T-cell (primary cell): ENCODE measurements at places on chromosomes 11 and 22.
A peak's percentile ranks its signal among the peaks of the same experiment; 100 is the strongest.

GRCh38 chr11:9643751-9644150 lies 20.1 kb upstream of the SWAP70 start:
- no peak for DNase-seq

DNA sequence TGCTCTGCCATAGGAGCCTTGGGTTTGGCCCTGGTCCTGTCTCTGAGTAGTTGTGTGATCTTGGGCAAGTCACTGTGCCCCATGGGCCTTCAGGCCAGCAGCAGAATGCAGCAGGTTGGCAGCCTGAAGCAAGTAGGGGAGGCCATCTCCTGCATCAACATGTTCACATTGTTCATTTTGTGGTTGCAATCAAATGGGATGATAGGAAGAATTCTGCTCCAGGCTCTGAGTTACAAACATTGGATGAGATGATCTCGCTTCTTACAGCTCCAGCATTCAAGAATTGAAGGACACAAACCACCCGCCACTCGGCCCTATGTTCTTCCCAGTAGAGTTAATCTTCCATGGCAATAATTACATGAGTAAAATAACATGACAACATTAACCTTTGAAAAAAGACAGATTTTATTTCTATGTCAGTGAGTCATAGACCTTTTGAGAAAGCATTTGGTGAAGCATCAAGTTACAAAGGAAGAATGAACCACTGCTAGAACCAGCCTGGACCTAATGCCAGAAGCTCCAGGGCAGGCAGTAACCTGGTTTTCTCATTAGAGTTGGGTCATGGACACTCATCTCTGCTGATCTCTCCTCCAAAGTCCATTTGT lies 308.3 kb upstream of the NCAM1 start:
- no peak for DNase-seq

GRCh38 chr11:77082838-77083565 lies 16.2 kb downstream of the CAPN5 start:
- DNase-seq, result peak; percentile 49

DNA sequence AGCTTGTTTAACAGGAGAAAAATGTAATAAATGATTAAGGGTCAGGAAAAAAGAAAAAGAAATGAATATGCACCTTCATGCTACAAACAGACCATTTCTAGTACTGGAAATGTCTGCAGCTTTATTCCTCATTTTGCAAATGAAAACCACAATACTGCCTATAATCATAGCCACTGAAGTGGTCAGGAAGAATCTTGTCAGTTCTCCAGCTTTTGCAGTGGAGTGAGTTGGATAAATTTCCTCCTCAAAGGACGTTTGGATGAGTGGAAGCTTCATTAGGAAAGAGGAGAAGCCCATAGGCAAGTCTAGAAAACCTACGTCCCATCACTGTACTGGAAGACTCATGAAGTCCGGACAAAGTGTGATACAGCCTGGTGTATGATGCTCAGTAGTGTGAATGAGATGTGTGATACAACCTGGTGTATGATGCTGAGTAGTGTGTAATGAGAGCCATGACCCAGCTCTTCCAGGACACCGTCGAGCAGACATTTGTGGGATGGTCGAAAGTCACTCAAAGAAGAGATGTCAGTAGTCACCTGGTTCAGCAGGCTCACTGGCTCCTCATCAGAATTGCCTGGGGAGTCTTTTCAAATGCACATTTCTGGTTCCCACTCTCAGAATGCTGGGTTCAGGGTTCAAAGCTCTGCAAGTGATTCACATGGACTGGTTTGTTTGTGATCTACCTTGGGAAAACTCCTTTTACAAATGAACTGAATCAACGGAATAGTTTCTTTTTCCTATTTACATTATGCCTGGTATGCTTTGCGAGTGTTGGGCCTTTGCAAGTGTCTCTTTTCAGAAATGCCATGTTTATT lies 101.3 kb downstream of the PDHX start:
- no peak for DNase-seq

DNA sequence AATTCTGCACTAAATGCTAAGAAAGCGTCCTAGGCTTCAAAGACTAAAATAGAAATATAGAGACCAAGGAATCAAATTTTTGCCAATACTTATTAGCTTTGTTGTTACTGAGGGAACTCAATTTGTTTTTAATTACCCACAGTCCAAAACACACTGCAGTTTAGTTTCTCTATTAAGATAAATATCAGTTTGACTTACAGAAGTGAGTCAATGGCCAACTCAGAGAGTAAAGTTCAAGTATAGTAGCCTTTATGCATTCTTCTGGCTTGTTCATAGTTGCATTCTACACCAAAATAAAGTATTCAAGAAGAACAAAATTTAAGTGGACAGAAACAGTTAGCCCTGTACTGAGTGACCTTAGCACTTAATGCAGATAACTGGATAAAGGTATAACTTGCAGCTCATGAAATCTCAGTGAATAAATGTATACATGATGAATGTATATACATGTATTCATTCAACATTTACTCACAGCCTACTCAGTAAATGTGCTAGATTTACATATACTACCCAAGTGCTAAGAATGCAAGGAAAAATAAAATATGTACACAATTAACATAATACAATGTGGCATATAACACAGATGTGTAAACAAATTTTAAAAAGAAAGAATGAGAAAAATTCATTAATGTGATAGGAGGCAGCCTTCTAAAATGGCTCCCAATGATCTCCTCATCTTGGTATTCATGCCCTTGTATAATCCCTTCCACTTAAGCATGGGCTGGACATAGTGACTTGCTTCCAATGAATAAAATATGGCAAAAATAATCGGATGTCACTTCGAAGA lies 9.7 kb upstream of the RNF141 start:
- DNase-seq, result no peak

GRCh38 chr11:64223001-64223651 lies 2.9 kb downstream of the TRPT1 start:
- no peak for DNase-seq

GRCh38 chr11:58772329-58773285 lies 40.9 kb upstream of the GLYAT start:
- DNase-seq, result no peak

GRCh38 chr11:109416601-109417000 lies 5.4 kb upstream of the C11orf87 start:
- DNase-seq, result no peak

- no peak for DNase-seq
Observed at GRCh38 chr11:69496631-69497220, 15.3 kb downstream of the LINC01488 start.

DNA sequence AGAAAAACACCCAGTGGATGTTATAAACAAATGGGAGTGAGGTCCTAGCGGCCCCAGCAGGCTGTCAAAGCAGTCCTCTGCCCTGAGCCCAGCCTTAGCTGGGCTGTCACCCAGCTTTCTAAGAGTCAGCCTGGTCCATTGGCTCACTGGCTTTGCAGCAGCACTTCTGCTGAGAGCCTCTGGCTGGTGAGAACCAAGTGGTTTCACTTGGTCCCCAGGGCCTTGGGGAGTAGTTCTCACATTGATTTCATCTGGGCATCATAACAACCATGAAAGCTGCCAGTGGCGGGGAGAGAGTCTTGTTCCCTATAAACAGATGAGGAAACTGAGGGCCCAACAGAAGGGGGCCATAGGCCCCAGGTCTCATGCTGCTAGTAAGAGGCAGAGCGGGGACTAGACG lies 11.4 kb downstream of the SEC14L6 start:
- no peak for DNase-seq

DNA sequence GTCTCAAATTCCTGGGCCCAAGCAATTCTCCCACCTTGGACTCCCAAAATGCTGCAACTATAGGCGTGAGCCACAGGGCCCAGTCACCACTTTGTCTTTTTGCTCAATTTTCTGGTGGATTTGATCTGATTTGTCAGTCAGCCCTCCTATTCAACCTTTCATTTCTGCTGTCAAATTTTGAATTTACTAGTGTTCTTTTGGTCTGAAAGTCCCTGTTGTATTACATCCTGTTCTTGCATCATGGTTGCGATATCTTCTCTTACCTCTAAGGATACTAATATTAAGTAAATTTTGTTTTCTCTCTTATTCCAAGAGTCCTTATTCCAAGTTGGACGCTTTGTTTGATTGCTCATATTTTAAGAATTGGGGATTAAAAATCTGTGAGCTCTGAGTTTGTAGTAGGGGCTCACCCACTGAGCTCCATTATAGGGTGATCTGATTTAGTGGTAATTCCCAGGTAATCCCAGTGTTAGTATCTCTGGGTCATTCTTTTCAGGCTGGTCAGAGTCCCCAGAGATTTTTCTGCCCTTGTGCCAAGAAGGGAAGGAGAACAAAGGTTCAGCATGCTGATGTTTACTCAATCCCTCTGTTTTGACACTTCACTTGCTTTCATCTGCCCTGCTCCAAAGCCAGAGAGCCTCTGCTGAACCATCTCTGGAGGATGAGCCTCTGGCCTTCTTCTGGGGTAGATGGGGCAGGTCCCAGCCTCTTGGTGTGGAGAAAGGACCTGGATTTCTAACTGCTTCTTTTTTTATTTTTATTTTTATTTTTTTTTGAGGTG lies 10.0 kb downstream of the UPB1 start:
- DNase-seq, result no peak

DNA sequence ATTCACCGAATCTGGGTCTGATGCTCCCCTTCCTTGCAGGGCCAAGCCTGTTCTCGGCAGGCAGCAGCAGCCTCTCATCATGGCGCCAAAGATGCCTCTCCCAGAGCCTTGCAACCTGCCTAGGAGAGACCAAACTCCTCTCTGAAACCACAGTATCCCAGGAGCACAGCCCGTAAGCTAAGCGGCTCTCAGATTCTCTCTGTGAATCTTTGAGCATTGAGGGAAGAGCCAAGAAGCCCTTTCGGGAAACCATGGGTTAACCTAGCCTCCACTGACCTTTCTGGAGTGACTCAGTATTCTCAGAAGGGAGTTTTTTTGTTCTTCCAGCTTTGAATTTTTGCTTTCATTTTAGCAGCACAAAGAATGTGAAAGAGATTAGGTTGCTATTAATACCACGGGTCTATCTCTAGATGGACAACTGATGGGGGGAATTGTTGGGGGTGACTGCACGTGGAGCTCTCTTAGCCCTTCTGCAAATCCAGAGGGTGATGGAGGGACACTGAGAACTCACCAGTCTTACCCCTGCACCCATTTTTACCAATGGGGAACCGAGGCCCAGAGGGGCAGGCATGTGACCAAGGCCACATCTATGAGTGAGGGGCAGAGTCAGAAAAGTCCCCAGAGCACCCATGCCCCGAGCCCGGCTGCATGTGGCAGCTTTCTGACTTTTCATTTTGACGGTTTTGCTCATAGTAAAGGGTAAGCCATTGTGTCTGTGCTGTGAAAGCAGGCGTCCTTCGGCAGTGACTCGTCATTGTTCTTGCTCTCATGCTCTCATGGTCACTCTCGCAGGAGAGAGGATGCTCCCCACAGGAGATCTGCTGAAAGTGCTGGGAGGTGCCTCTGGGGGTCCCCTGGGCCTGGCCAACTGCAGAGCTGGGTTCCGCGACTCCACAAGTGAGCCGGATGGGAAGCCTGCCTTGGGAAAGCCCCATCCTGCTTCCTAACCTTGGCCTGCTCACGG lies 36.0 kb downstream of the IRAG1 start:
- no peak for DNase-seq

DNA sequence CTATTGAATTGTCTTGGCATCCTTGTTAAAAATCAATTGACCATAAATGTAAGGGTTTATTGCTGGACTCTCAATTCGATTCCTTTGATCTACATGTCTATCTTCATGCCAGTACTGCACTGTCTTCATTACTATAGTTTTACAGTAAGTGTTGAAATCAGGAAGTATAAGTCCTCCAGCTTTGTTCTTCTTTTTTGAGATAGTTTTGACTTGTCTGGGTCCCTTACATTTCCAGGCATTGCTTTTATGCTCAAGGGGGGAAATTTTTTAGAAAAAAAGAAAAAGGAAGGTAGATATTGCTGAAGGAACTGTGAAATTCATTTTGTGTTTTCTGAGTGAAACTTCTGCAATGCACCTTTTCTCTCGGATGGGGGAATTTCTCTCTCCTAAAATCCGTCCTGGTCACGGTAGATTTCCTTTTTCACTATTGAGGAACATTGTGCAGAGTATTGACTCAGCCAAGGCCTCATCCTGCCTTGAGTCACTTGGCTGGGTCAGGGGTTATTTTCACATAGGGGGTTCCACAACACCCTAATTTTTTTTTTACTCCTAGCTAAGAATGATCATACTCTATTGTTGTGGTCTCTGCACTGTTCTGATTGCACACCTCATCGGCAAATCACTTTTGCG lies 2.8 kb upstream of the ACER3 start:
- DNase-seq, result no peak

GRCh38 chr11:30914143-30914762 lies 328.1 kb upstream of the MPPED2 start:
- no peak for DNase-seq

- no peak for DNase-seq
Observed at GRCh38 chr11:72727521-72727920, 24.7 kb downstream of the ARAP1 start.
